ENCODE measurements at places on chromosomes 2 and 18.
A peak's percentile ranks its signal among the peaks of the same experiment; 100 is the strongest.

- peak; percentile 20 for DNase-seq
Measured at GRCh38 chr18:63439334-63439733, 17.1 kb upstream of the VPS4B start.

DNA sequence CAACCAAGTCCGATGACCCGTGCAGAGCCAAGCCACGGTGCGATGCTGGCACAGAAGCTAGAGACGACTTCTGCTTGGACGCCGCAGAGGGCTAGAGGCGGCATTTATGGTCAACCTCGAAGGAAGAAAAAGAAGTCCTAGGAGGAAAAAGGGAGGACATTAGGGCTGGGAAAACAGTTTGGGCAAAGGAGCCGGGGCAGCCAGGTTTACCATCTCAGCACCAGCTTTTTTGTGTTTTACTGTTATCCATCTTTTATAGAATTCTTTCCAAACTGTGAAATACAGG, 643 bp upstream of the DTNB start:
- no peak for DNase-seq

- DNase-seq = no peak
Measured at GRCh38 chr18:9173770-9174233, 37.2 kb downstream of the ANKRD12 start.

GRCh38 chr2:43853141-43854081, 14.6 kb downstream of the ABCG8 start:
- DNase-seq = no peak

DNA sequence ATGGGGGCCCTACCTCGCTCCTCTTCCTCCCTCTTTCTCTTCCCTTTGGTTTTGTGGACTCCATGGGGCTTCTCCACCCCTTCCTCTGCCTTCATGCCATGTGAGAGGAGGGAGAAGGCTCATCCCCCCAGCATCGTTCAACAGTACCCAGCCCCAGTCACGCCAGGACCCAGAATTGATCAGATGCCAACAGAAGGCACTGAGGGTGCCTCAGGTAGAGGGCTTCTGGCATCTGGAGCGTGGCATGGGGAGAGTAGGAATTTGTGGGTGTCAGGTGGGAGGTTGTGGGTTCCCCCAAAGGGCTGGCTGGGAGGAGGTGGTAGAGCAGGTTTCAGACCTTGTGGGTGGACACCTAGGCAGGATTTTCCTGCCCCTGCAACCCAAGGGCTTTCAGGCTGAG, 122.0 kb downstream of the TWIST2 start:
- DNase-seq = no peak

DNA sequence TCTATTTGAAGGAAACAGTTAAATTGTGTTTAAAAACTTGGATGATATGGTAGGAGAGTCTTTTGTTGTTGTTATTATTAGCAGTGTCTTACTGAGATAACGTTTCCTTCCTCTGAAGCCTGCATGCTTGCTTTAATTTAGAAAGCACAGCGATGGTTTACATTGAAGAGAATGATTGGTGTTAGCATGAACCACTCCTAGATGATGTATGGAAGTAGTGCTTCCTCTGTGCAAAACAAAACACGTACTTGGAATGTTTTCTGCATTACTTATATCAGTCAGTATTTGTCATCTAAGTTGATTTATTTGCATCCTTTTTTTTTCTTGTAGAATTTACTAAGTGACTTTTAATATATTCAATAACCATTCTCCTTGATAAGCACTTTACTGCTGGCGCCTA, 89.0 kb downstream of the UGGT1 start:
- DNase-seq = no peak

GRCh38 chr2:209549589-209549988, 125.7 kb downstream of the MAP2 start:
- DNase-seq = no peak

GRCh38 chr2:71505086-71505769, 51.9 kb downstream of the DYSF start:
- no peak for DNase-seq

DNA sequence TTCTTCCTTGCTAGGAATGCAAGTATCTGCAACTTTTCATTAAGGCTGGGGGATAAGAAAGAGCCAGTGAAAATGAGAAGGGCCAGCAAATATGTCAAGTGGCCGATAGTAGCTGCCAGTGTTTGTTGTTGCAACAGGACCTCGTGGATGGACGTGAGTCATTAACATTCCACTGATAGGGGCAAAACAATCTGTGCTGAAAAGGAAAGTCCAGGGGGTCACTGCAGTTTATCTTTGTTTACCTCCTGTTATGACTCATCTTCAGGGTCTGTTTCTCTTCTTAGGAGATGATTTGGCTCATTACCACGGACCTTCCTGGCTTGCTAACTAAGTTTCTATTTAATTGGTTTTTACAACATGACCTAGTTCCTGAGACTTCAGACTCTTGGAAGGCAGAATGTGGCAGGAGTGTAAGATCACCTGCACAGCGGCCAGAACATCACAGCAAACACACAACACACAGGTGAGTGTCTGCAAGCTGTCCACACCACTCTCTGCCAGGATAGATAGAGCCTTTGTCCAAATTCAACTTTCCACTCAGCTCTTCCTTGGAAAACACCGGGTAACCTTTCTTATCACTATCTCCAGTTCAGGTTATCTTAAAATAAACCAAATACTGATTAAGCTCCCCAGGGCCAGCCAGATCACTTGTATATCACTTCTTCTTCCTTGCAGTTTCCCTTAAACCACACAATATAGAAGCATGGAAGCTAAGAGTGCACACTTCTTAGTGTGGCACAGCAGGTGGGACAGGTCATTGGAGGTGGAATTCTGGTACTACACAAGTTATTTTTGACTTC, 157.5 kb upstream of the LMAN1 start:
- DNase-seq = no peak

DNA sequence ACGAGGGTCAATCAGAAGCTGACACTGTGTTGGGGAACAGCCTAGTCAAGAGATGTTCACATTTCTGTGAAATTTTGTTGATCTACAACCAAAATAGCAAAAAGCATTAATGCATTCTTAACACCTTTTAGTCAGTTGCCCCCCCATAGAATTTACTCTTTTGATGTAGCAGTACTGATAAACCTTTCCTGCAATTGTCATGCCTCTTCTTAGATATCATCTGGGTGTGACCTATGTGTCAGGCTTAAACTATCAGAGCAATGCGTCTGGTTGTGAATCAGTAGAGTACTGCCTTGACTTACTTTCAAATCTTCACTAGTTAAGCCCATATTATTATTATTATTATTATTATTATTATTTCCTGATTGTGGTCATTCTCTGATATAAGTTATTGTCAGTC, 61.9 kb downstream of the GREB1L start:
- no peak for DNase-seq

DNA sequence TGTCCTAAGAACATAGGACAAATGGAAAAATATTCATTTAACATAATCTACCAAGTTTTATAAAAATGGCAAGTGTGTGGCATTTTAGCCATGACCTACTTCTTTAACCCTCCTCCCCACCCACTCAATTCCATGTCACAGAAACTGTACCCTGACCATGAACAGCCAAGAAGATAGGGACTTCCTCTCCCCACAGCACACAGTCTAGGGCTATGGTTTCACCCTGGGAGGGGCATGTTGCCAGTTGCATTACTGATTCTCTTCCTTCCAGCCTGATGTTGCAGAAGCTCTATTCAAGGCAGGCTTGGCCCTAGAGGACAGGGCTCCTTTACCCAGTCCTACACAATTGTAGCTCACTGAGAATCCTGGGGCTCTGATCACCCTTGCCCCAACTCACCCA, 153.6 kb upstream of the KLF7 start:
- no peak for DNase-seq

DNA sequence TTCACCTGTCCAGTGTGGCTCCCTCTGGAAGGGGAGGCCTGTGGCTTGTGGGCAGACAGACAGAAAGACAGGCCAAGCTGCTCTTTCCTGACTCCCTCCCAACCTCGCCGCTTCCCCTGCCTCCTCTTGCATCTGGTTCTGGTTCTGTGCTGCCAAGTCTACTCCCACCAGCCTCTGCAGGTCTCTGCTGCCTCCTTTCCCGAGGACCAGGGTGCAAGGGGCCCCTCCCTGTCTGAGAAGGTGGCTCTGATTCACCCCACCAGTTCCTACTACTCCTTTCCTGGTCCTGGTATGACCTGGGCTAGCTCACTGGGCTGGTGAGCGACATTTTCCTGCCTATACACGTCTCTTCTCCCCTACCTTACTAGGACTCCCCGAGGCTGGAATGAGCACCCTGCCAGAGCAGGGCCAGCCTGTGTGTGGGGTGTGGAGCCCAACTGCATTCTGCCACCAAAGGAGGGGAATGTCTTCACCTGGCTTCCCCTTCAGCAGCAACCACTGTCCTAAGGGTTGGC, 238.5 kb downstream of the CELF4 start:
- no peak for DNase-seq

GRCh38 chr2:130310881-130311280, 31.8 kb upstream of the IMP4 start:
- no peak for DNase-seq

DNA sequence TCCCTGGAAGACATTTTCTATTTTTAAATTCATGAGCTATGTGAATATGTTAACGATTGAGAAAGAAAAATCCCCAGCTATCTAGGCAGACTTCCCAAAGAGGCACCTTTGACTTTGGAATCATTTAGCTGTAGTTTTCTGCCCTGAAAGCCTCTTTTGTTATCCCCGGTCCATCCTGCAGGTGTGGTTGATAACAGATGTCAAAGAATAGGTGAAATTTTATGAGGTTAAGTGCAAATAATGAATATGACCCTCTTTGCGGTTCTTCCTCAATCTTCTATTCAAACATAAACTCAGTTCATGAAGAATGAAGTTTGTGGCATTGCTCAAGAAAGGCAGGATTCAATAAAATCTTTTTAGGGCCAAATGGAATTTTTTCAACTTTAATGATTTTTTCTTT, 51.6 kb upstream of the ATP8B1 start:
- no peak for DNase-seq

DNA sequence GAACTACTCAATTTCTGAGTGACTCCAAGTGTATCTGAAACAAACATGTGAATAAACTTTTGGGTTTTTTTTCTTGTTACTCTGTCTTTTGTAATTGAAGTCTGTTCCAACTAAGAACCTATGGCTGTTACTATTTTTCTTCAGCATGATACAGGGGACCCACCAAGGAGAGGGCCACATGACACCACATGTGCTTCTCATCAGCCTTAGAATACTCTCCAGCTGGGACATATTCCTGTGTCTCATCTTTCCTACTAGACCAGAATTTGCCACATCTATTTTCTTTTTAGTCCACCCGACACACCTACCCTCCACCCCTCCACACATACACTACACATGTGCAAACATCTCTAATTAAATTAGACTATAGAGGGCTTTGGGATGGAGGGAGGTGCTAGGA, 191.7 kb upstream of the NDUFV2 start:
- no peak for DNase-seq

- DNase-seq = no peak
Measured at GRCh38 chr2:224837558-224837957, 121.4 kb upstream of the CCDC195 start.

DNA sequence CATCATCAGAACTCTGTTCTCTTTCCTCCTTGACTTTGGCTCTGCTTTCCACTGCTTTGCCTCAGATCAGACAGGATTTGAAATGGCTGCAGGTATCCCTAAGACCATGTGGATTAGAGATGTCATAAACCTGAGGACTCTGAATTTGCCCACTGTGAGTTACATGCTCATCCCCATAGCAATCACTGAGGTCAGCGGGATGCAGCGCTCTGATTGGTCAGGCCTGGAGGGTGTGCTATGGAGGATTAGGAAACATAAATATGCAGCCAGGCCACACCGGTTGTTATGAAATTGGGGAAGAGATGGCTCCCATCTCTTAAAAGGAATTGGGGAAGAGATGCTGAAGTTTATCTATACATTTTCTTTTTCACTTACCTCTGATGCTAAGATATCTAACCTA, 73.7 kb upstream of the DNAJC10 start:
- no peak for DNase-seq

GRCh38 chr18:26568926-26569665, 20.7 kb upstream of the KCTD1 start:
- DNase-seq = no peak

DNA sequence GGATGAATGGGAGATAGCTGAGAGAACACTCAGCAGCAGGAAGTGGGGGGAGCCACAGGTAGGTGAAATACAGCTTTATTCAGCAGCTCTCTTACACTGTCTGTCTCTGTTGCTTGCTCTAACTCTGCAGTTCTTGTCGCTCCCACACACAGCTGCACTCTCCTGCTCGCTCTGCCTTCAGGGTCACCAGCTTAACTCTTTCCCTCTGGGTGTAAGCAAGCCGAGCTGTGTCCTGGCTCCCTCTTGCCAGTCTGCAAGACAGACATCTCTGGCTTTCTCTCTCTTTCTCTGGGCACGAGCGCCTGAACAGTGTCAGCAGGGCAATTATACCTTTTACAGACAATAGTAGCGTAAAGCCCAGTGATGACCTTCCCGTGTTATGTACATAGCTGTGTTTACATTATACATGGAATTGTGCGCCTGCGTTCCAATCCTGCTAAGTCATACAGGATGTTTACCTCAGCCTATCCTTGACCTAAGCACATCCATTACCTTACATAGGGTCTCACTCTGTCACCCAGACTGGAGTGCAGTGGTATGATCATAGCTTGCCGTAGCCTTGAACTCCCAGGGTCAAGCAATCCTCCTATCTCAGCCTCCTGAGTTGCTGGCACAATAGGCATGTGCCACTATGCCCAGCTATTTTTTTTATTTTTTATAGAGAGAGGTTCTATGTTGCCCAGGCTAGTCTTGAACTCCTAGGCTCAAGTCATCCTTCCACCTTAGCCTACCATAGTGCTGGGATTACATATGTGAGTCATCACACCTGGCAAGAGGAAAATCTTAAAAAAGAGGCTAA, 57.8 kb upstream of the CHN1 start:
- DNase-seq = no peak

- no peak for DNase-seq
Measured at GRCh38 chr2:159098921-159099411, 130.5 kb downstream of the TANC1 start.

DNA sequence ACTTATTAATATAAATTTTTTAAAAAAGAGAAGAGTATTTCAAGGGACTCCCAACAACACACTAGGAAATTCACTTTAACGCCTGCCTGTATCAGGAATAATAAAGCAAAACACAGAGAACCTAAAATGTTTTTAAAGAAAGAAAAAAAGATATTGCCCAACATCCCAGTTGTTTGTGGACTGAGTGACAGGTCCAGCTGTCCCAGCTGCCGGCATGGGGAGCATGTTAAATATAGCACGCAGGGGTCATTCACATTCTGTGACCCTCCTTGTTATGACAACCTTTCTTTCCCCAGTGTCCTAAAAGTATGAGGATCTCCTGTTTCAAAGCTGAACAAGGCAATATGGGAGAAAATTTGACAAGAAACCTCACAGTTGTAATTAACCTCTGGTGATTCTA, 4.4 kb downstream of the KLHL41 start:
- no peak for DNase-seq

- no peak for DNase-seq
Measured at GRCh38 chr2:153230977-153231376, 247.6 kb downstream of the RPRM start.

DNA sequence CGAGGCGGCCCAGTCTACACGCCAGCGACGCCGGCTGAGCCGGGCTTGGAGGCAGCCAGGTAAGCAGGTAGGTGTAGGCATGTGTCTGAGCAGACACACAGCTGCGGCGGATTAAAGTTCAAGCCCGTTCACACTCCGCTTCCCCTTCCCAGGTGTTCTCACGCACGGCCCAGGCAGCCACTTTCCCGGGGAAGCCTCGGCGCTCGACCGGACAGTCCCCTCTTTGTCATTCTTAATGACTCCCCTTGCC, 367 bp downstream of the TGFA start:
- DNase-seq = peak; percentile 44

- no peak for DNase-seq
Measured at GRCh38 chr18:80112624-80113248, 3.7 kb downstream of the ADNP2 start.

GRCh38 chr2:154223726-154224125, 352.0 kb downstream of the GALNT13 start:
- DNase-seq = no peak

GRCh38 chr2:238286095-238286494, 2.3 kb downstream of the PER2 start:
- no peak for DNase-seq
